Activated CD4-positive, alpha-beta T cell treated with anti-CD3 and anti-CD28 coated beads for 24 hours (primary cell): ENCODE measurements at places on chromosomes 1 and 21.

- DNase-seq: no peak
Measured at GRCh38 chr1:183850852-183851251, 45.9 kb downstream of the RGL1 start.

GRCh38 chr1:101003012-101003650, 22.5 kb downstream of the DPH5 start:
- DNase-seq: no peak

- DNase-seq: peak; percentile 68
Measured at GRCh38 chr1:9717193-9718005, 65.9 kb downstream of the PIK3CD start.

GRCh38 chr1:183739741-183740271, 65.1 kb upstream of the RGL1 start:
- no peak for DNase-seq

GRCh38 chr1:155392898-155393411, 72.3 kb downstream of the RUSC1 start:
- DNase-seq: no peak

- DNase-seq: no peak
Measured at GRCh38 chr1:109812691-109813393, 49.1 kb upstream of the EPS8L3 start.

DNA sequence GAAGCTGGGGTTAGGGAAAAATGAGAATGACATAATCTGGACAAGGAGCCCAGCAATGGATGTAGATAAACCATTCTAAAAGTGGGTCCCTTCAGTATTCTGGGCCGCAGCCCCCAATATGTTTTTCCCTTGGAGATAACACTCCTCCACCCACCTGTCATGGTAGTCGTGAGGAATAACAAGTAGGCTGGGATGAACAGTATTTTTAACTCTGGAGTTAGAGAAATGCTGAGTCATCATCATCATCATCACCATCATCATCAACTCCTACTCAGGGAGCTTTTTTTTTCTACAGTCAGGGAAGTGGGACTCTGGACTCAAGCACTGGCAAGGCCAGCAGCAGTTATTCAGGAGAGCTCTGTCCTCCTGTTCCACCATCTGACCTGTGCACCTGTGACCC, 12.8 kb downstream of the CADM3 start:
- DNase-seq: no peak

- DNase-seq: no peak
Measured at GRCh38 chr1:194279975-194280374, 1093.6 kb upstream of the B3GALT2 start.

DNA sequence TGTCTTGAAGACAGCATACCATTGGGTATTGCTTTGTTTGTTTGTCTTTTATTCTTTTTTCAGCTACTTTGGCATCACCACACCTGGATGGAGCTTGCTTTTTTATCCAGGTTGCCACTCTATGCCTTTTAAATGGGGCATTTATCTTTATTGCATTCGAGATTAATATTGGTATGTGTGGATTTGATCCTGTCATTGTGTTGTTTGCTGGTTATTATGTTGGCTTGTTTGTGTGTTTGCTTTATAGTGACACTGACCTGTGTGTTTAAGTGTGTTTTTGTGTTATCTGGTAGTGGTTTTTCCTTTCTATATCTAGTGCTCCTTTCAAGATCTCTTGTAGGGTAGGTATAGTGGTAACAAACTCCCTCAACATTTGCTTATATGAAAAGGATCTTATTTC, 24.9 kb upstream of the KCNH1 start:
- DNase-seq: no peak

GRCh38 chr1:201054091-201054543, 30.6 kb upstream of the KIF21B start:
- DNase-seq: no peak

DNA sequence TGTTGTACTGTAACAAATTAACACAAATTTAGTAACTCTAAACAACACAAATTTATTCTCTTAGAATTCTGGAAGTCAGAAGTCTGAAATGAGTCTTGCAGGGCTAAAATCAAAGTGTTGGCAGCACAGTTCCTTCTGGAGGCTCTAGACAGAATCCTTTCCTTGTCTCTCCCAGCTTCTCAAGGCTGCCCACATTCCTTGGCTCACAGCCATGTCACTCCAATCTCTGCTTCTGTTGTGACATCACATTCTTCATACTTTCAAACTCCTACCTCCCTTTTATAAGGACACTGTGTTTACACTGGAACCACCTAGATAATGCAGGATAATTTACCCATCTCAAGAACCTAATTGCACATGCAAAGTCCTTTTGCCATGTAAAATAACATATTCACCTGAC, 225.0 kb upstream of the PRMT6 start:
- DNase-seq: no peak

GRCh38 chr21:40166291-40166843, 299.1 kb downstream of the PCP4 start:
- DNase-seq: no peak
